ENCODE measurements at places on chromosomes 11 and 22.

GRCh38 chr22:43018615-43019014 is 3.7 kb upstream of the PACSIN2 start:
- no peak for DNase-seq

GRCh38 chr11:1484061-1484671 is 2.4 kb downstream of the MOB2 start:
- DNase-seq: no peak

- DNase-seq: no peak
These were observed 45.3 kb upstream of the GALNT18 start for GRCh38 chr11:11667056-11667455.

DNA sequence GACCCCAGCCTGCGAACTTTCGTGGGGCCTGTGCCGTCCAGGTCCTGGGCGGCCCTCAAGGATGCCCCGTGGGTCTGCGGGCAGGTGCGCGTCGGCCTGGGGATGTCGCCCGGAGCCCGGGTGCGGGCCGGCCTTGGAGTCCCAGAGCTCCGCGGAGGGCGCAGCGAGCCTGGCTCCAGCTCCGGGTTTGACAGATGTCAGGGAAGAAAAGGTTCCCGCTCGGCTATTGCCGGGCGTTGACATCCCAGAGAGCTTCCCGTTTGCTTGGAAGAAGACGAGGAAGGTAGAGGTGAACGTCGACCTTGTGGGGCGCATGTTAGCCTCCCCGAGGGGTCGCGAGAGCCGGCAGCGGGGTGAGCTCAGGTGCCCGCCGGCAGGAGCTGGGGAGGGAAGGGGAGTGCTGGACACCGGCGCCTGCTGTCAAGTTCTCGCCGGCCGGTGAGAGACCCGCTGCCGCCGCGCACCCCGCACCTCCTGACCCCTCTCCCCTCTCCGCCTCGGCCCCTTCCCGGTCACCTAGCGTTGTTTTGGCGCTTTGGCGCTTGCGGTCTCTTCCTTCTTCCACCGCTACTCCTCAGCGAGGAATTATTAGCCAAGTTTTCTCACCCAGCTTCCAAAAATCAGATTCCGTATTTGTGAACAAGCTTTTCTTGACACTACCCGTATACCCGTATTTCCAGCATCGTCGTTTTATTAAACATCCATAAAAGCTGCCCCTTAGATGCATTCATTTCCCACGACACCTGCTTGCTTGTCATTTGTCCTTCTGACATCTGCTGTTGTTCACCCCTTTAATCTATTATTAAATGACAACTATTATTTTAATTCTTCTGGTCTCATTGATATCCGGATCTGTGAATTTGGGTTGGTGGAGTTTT is 1.3 kb downstream of the BMAL1 start:
- DNase-seq: peak; percentile 9

GRCh38 chr11:125923012-125923579 is 18.8 kb downstream of the DDX25 start:
- DNase-seq: peak; percentile 65

DNA sequence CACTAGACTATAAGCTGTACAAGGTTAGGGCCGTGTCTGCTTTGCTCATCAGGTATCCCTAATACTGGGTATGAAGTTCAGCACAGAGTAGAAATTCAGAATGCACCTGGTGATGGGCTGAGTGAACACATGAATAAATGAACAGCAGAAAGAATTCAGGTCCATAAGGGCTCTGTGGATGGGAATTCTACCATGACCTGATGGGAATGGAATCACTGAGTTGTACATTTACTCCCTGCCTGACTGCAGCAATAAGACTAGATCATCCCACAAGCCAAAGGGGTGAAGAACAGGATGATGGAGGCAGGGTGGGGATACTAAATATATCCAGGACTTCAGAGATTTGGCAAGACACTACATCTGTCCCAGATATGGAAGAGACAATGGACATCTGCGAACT is 86.5 kb upstream of the CSNK2A3 start:
- DNase-seq: no peak

- DNase-seq: no peak
These were observed 8.1 kb downstream of the SULT4A1 start for GRCh38 chr22:43854121-43854785.

DNA sequence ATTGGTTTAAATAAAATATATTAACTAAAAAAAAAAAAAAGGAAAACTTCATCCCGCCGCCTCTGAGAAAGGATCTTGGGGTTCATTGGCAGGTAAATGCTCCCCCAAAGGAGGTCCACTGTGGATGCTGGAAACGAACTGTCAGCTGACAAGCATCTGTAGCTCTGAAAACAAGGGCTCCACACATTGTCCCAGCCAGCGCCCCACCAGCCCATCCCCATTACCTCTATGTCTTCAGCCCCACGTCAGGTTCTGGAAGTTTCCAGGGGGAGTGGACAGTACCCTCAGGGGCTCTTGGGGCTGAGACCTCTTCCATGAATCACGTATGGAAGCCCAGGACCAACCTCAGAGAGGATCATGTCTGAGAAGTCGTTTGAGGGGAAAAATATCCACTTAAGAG is 66.4 kb upstream of the WNT7B start:
- DNase-seq: no peak

GRCh38 chr11:14106303-14107049 is 144.0 kb downstream of the SPON1 start:
- DNase-seq: no peak

DNA sequence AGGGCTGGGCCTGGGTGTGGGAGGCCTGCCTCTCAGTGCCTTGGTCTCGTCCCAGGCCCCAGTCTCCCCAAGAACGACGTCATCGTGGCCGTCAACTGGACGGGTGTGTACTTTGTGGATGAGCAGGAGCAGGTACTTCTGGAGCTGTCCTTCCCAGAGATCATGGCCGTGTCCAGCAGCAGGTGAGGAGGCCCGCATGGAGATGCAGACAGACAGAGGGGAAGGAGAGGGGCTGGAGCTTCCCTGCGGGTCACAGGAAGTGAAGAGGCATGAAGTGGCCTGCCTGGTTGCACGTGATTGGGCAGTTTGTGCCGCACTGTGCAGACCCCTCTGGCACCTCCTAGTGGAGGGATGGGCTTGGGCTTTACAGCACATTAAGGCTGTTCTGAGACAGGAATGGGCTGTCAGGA is 70.4 kb downstream of the MYO7A start:
- DNase-seq: peak; percentile 17

DNA sequence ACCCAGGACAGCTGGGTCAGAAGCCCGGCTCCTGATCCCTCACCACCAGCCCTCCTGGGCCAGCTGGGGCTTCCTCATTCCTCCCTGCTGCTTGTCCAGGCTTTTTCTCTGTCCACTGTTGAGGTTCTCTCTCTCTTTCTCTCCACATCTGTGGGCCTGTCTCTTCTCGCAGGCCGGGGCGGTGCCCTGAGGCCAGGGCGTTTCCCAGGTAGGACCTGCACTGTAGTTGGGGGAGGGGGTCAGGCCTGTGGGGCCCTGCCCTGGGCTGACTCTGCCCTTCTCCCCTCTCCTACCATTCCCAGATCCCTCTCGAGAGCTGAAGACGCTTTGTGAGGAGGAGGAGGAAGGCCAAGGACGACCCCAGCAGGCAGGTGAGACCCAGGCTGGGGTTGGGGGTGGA is 4.9 kb downstream of the EHBP1L1 start:
- DNase-seq: no peak

DNA sequence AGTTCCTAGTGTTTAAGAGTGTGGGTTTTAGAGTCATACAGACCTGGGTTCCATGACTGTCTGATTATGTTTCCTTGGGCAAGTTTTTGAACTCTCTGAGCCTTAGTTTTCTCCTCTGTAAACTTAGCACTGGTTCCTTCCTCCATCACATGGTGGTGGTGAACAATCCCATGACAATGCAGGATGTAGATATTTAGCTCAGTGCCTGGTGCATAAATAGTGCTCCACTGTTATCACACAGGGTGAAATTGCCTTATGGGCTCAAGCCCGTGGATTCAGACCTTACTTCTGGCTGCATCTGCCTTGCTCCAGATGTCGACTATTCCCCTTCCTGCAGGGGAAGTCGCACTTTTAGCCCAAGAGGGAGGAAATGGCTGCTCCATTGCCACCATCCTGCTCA is 62.7 kb downstream of the LDLRAD3 start:
- no peak for DNase-seq

DNA sequence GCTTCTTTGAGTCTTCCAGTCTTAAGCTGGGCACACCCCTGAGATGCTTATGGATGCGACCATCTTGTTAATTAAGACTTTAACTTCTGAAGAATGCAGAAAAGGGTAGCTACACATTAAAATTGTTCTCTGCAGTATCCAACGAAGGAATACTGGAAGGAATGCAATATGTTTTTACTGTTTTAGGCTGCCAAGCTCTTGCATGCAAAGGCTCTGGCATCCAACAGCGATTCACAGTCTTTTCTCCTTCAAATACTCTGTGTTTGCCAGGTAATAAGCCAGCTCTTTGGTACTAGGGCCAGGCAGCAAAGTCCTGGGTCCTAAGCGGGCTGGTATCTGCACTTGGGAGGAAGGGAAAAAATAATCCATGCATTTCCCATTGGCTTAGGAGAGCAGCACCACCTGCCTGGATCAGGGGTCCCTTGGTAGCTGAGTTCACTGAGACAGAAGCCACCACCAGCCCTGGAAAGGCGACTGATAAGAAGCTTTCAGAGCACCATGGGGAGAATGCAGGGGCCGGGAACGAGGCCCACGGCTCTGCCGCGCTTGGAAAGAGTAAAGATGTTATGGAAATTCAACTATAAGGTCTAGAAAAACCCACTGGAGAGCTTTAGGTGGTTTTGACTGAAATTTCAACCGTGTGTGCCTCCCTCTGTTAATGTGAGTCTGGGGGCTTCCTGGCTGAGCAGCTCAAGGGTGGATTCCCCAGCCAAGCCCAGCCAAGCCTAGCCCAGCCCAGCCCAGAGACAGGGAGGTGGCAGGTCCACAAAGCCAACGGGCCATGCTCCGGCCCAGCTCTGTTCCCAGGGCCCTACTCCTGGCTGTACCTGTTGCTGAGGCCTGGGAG is 67.0 kb upstream of the CCND1 start:
- DNase-seq: no peak

- no peak for DNase-seq
These were observed 1.1 kb downstream of the MYO18B start for GRCh38 chr22:25742918-25743708.

GRCh38 chr22:46224044-46224897 is 25.8 kb downstream of the CDPF1 start:
- DNase-seq: no peak

DNA sequence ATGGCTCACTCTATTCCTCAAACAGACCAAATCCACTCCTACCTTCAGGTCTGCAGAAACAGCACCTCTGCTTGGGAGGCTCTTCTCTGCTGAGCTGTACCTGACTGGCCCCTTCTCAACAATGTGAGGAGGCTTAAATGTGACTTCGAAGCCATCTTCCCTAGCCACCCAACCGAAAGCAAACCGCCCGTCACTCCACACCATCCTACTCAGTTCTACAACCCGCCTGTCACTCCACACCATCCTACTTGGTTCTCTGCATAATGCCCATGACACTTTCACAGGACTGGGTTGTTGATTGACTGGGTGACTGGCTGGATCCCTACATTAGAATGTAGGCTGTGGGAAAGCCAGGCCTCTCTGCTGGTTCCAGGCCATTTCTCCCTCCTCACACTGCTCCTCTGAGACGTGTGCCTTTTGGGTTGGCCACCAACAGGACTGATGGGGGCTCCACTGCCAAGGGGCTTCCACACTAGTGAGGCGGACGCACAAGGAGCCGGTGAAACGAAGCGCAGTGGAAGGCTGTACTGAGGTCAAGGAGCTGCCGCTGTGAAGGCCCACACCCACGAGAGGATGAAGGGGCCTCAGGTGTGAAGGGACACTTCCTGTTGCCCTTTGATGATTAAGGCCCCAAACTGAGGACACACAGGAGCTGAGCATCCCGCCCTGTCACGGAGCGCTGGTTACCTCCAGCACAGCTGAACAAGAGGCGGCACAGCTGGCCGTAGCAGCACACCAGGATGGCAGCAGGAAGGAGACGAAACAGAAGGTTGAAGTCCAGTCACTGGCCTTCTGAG is 47.5 kb upstream of the SPATA19 start:
- DNase-seq: no peak
